ENCODE measurements at places on chromosomes 12 and 14.
A peak's percentile ranks its signal among the peaks of the same experiment; 100 is the strongest.

DNA sequence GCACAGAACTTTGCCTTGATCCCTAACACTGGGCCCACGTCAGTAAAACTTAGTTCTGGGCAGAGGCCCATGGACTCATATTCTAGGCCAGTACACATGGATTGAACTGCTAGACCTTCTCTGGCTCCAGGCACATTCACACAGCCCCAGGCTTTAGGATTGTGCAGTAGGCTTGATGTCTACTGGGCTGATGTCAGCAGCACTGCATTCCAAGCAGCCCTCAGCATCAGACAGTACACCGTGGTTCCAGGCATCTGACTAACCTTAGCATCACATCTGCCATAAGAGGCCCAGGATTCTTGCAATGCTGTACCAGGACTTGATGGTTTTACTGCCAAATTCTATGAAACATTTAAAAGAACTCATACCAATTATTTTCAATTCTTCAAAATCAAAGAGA lies 301.9 kb downstream of the CCER1 start:
- no peaks in the 10 kb centered on the region for H3K27me3 ChIP-seq
- no peaks in the 10 kb centered on the region for H3K4me1 ChIP-seq
- H3K4me3 ChIP-seq, result no peak overlapping the region
- DNase-seq, result no peak
- H3K27ac ChIP-seq, result no peak overlapping the region

DNA sequence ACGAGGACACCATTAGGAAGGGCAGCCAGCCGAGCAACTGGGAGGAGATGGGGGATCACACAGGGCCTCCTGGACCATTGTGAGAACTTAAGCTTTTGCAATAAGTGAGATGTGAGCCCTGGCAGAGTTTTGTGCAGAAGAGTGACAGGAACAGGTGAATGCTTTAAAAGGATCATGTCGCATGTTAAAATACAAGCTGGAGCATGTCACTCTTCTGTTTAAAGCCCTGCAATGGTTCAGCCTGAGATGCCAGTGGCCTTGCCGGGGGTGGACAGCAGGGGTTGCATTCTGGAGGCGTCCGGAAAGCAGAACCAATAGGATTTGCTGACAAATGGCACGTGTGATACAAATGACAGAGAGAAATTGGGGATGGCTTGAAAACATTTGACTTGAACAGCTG lies 137.5 kb upstream of the RFLNA start:
- no peaks in the 10 kb centered on the region for H3K4me1 ChIP-seq
- no peak overlapping the region for H3K4me3 ChIP-seq
- no peak overlapping the region for H3K27ac ChIP-seq
- H3K36me3 ChIP-seq, result no peaks in the 10 kb centered on the region
- no peak for DNase-seq

GRCh38 chr12:26987634-26988424 lies 26.4 kb downstream of the TM7SF3 start:
- peaks cover 13% of the 10 kb centered on the region for H3K36me3 ChIP-seq
- H3K27me3 ChIP-seq, result no peaks in the 10 kb centered on the region
- H3K4me3 ChIP-seq, result no peak overlapping the region
- H3K27ac ChIP-seq, result no peak overlapping the region
- peaks cover 3% of the 10 kb centered on the region for H3K4me1 ChIP-seq

- no peaks in the 10 kb centered on the region for H3K36me3 ChIP-seq
- H3K4me1 ChIP-seq, result no peaks in the 10 kb centered on the region
- H3K27ac ChIP-seq, result no peak overlapping the region
- H3K27me3 ChIP-seq, result no peaks in the 10 kb centered on the region
Observed at GRCh38 chr12:130127912-130128789, 34.1 kb upstream of the FZD10 start.

DNA sequence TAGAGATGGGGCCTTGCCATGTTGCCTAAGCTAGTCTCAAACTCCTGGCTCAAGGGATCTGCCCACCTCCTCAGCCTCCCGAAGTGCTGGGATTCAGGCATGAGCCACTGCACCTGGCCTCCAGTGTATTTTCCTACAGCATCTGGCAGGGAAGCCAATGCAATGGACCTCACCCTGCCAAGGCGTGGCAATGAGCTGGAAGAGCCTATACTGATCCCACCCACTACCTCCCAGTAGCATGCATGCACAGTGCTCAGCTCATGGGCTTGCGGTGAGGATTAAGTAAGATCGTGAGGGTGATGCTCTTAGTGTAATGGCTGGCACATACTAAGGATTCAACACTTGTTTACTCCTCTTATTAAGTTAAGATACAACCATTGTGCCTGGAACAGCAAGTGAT lies 69.7 kb downstream of the PHLDA1 start:
- H3K4me3 ChIP-seq, result no peak overlapping the region
- DNase-seq, result no peak
- no peaks in the 10 kb centered on the region for H3K36me3 ChIP-seq
- no peak overlapping the region for H3K27ac ChIP-seq
- H3K4me1 ChIP-seq, result peaks cover 60% of the 10 kb centered on the region

DNA sequence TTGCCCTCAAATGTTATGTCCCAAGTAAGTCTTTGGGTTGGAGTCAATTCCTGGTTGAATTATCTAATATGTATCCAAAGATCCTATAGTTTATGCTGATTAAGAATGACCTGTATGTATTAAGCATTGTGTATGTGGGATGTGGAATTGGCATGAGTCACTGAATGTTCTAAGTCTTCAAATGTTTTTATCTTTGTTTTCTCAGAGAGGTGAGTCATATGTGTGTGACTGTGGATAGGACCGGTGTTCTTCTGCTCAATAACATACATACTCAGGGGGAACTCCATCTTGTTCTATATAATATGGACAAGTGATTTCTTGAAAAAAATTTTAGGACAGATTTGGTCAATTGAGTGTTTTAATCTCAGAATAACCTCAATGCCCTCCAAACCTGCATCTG lies 57.9 kb downstream of the NAV3 start:
- no peak overlapping the region for H3K4me3 ChIP-seq
- no peak for DNase-seq
- no peaks in the 10 kb centered on the region for H3K4me1 ChIP-seq
- H3K27me3 ChIP-seq, result no peaks in the 10 kb centered on the region
- H3K27ac ChIP-seq, result no peak overlapping the region

DNA sequence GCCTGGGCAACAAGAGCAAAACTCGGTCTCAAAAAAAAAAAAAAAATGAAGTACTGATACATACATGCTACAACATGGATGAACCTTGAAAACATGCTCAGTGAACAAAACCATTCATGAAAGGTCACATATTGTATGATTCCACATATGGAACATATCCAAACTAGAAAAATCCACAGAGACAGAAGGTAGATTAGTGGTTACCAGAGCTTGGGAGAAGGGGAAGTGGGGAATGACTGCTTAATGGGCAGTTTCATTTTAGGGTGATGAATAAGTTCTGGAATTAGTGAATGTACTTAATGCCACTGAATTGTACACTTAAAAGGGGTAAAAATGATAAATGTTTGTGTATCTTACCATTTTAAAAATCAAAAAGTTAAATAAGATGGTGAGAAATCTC lies 2.7 kb downstream of the ITGB7 start:
- H3K36me3 ChIP-seq, result peaks cover 5% of the 10 kb centered on the region
- no peaks in the 10 kb centered on the region for H3K27me3 ChIP-seq
- H3K27ac ChIP-seq, result no peak overlapping the region
- DNase-seq, result no peak
- H3K4me1 ChIP-seq, result peaks cover 50% of the 10 kb centered on the region

- H3K36me3 ChIP-seq, result no peaks in the 10 kb centered on the region
- H3K4me1 ChIP-seq, result no peaks in the 10 kb centered on the region
- no peaks in the 10 kb centered on the region for H3K27me3 ChIP-seq
- H3K4me3 ChIP-seq, result no peak overlapping the region
- H3K27ac ChIP-seq, result no peak overlapping the region
- no peak for DNase-seq
Observed at GRCh38 chr12:83461336-83461935, 774.7 kb downstream of the TMTC2 start.

DNA sequence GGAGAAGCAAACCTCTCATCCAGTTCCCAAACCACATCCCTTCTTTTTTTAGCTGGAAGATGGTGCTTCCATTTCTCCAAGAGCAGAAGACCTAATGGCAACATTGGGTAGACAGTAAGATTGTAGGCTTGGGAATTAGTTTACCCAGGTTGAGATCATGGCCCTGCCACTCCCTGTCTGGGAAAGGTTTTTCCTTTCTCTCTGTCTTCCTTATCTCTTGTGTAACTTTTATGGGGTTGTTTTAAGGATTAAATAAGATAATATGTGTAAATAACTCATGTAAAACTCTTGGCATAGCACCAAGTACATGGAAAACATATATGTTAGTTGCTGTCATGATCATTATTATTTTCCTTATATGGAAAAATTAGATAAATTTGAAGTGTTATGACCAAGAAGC lies 23.2 kb upstream of the PSMA6 start:
- peaks cover 3% of the 10 kb centered on the region for H3K4me1 ChIP-seq
- no peak for DNase-seq
- H3K4me3 ChIP-seq, result no peak overlapping the region
- no peak overlapping the region for H3K27ac ChIP-seq

GRCh38 chr12:82593143-82593542 lies 93.6 kb upstream of the TMTC2 start:
- H3K27ac ChIP-seq, result no peak overlapping the region
- H3K4me1 ChIP-seq, result no peaks in the 10 kb centered on the region
- no peak for DNase-seq
- H3K4me3 ChIP-seq, result no peak overlapping the region
- H3K36me3 ChIP-seq, result no peaks in the 10 kb centered on the region

DNA sequence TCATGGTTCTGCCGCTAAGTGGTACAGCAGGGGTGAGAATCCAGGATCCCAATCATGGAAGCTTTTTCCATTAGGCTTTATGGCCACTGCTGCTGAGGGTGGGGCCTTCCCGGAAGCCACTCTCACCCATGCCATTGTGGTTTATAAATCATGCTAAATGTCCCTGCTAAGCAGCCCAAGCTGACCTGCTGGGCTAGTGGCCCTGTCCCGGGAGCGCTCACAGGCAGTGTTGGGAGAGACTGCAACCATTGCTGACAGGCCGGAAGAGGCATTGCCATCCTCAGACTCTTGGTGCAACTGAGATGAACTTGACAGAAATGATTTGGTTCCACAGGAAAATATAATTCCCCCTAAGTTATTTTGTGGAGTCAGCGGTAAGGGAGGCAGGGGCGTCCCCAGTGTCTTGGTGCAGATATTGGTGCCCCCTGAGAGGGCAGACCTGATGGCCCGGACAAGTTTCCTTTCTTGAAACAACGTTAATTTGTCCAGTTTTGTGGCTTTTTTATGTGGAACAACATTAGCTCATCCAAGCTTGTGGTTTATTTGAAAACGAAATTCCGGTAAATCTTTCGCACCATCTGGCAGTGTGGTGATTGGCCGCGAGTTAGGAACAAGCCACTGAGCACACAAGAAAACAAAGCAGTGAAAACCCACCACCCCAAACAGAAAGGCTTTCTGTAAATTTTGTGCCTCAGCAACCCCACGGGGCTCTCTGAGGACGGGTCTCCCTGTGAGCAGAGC lies 82.3 kb downstream of the SSPN start:
- peak overlapping the region; percentile 15 for H3K4me3 ChIP-seq
- no peak overlapping the region for H3K27ac ChIP-seq
- peaks cover 7% of the 10 kb centered on the region for H3K27me3 ChIP-seq
- no peak for DNase-seq
- no peaks in the 10 kb centered on the region for H3K36me3 ChIP-seq
- H3K4me1 ChIP-seq, result peaks cover 27% of the 10 kb centered on the region

DNA sequence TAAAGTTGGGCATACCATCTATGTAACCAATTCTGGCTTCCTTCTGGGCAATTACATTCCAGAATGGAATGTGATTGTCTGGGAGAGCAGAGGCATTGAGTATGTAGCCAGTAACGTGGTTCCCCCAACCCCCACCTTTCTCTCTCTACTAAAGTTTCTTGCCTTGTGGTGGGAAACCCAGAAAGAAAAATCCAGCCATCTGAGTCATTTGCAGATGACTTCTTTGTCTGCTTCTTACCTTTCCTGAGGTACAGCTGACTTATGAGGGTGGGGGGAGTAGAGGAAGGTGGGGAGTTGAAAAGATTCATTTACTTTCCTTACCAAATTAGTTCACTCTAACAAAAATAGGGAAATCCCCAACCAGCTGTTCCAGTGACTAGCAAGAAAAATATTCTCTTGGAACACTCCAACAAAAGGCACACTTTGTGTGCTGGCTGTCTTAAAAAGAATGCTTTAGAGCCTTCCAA lies 112.1 kb upstream of the FRMD6 start:
- H3K4me1 ChIP-seq, result peaks cover 2% of the 10 kb centered on the region
- no peaks in the 10 kb centered on the region for H3K36me3 ChIP-seq
- no peak overlapping the region for H3K4me3 ChIP-seq
- H3K27ac ChIP-seq, result no peak overlapping the region
- peaks cover 26% of the 10 kb centered on the region for H3K27me3 ChIP-seq
- no peak for DNase-seq

- no peak overlapping the region for H3K27ac ChIP-seq
- H3K36me3 ChIP-seq, result peaks cover 25% of the 10 kb centered on the region
- no peak overlapping the region for H3K4me3 ChIP-seq
- peaks cover 75% of the 10 kb centered on the region for H3K4me1 ChIP-seq
- DNase-seq, result no peak
Observed at GRCh38 chr14:72523424-72524294, 370.2 kb downstream of the DPF3 start.

DNA sequence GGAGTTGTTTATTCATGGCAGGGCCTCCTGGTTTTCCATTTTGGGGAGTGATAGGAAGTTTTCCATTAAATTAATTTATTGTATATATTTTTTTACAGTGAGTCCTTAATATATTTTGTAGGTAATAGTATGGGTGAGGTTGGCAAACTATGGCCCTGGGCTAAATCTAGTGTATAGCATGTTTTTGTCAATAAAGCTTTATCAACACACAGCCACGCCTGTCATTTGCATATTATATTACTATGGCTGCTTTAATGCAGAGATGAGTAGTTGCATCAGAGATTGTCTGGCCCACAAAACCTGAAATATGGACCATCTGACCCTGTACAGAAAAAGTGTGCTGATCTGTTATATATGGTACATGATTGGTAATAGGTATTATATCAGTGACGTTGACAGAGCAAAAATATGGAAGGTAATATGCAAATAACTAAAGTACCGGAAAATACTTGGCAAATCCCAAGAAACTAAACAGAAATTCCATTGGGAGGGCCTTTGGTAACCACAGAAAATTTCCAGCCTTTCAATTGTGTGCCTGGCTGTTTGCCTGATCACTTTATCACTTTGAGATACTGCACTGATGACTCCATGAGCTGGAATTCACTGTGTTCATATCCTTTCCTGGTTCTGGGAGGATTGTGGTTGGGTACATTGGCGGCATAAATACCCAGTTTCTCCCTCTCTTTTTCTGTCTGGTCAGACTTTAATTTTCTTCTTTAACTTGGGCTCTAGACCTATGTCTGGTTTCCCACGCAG lies 61.7 kb upstream of the RFLNA start:
- H3K27ac ChIP-seq, result no peak overlapping the region
- DNase-seq, result no peak
- peaks cover 5% of the 10 kb centered on the region for H3K36me3 ChIP-seq
- no peak overlapping the region for H3K4me3 ChIP-seq
- H3K27me3 ChIP-seq, result peaks cover 2% of the 10 kb centered on the region
- H3K4me1 ChIP-seq, result no peaks in the 10 kb centered on the region
